Kidney epithelial cell (primary cell): ENCODE measurements at places on chromosomes 7 and 10. TPM values are rescaled to one million over a fixed set of nuclear protein-coding genes. Genes with fewer than 3 reads are reported as not detected.
A peak's percentile ranks its signal among the peaks of the same experiment; 100 is the strongest.

The ANKRD30A gene
- total RNA-seq = not detected in 2 replicates

DNA sequence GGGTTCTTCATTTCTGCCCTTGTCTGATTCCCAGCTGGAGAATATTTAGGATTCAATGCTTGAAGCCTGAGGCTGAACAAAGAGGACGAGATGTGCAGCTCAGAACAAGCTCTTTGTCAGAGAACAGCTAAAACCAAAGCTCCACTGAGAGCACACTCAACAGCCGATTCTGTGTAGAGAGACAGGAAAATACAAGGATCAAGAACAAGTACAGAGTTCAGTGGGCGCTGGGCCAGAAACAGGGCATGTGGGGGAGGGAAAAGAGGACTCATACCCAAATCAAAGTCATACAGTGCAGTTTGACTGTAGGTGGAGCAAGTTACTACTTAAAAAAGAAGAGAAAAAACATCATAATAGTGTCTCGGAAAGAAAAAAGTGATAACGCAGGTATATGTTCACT lies at the start of gene AGMO:
AGMO (minus strand) TSS at position 181 of the 400 bp plus-strand sequence.
- no peak for DNase-seq

The LLCFC1 gene
- total RNA-seq = not detected in 2 replicates

- DNase-seq = peak; percentile 97
Measured at GRCh38 chr10:29862923-29863614, 196.3 kb downstream of the JCAD start.

GRCh38 chr10:104415526-104416165 lies 62.0 kb downstream of the CFAP58 start:
- no peak for DNase-seq

DNA sequence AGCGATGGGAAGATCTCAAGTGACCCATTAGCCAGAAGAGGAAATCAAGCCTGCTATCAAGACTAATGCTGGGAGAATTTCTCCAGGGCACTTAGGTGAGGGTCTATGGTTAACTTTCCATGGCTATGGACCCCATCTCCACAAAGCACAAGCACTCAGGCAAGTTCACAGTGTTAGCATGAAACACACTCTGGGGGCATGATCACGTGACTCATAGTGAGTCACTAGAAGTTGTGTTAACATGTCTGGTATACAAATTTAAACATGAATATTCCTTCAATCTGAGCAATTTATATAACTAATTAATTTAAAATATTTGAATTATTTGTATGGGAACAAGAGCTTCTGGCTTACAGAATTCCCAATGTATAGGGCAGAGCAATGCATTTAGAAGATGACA lies 131.8 kb downstream of the FAM204A start:
- DNase-seq = peak; percentile 9

- DNase-seq = no peak
Measured at GRCh38 chr10:118971876-118972275, 57.6 kb upstream of the NANOS1 start.

The DDC gene
- total RNA-seq = not detected in 2 replicates

- DNase-seq = no peak
Measured at GRCh38 chr10:59243611-59244195, 67.3 kb downstream of the PHYHIPL start.

DNA sequence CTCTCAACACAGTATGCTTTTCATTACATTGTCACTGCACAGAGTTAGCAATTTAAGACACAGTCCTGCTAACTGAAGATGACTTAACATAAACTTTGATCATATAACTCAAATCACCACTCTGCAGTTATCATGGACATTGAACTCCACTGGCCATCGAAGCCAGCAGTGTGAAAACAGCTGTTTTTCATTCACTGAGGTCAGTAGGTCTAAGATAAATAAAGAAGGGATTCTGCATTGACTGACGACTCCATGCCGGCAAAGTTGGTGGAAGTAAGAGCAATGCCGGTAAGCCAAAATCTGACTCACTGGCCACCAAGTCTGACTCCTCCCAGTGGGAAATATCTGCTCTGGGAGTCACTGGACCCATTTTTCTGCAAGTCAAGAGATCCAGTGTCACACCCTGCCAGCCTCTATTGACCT lies 449.9 kb upstream of the ANKRD30A start:
- DNase-seq = no peak

The DNAH11 gene
- not detected in 2 replicates for total RNA-seq

DNA sequence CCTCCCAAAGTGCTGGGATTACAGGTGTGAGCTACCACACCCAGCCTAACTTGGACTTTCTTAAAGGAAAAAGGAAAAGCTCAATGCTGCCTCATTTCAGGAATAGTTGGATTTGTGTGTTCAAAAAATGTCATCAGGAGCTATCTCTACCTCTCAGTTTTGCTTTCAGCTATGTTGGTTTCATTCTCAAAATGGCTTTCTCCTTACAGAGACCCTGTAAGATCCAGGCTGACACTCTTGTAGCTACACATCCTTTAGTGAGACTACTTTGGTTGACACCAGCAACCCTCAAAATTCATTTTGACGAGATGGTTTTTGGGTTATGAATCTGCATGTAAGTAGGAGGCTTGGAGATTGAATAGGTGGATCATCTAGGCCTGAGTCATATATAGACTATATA lies 269.7 kb upstream of the SORCS1 start:
- no peak for DNase-seq

The TAS2R3 gene
- total RNA-seq = 0.29 and 0.55 TPM in 2 replicates

The CALML5 gene
- total RNA-seq = 0.34 TPM in 1 of 2 replicates, not detected in the other

GRCh38 chr10:101244321-101245050 lies 15.2 kb upstream of the LBX1 start:
- DNase-seq = no peak

The PNLIPRP1 gene
- not detected in 2 replicates for total RNA-seq
